Hippocampal formation (tissue), 2 donors: ENCODE measurements at places on chromosomes 7 and 10.

GRCh38 chr7:42091461-42092291 lies 145.3 kb downstream of the GLI3 start:
- DNase-seq: no peak

DNA sequence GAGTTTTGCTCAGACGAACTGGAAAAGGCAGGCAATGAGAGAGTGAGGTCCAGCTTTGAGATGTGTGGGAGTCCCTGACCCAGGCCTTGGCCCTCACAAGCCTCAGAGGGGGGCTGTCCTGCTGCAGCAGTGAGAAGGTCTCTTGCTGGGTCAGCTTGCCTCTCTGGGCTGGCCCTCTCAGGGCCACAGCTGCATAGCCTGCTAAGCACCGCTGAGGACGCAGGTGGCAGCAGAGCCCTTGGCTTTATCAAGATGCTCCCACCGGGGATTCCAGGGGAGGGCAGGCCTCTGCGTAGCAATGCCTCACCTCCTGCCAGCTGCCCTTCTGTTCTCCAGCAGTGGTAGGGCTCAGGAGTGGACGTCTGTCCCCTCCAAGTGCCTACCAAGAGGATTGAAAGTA lies 128.7 kb downstream of the COBL start:
- peak; percentile 47 for DNase-seq

DNA sequence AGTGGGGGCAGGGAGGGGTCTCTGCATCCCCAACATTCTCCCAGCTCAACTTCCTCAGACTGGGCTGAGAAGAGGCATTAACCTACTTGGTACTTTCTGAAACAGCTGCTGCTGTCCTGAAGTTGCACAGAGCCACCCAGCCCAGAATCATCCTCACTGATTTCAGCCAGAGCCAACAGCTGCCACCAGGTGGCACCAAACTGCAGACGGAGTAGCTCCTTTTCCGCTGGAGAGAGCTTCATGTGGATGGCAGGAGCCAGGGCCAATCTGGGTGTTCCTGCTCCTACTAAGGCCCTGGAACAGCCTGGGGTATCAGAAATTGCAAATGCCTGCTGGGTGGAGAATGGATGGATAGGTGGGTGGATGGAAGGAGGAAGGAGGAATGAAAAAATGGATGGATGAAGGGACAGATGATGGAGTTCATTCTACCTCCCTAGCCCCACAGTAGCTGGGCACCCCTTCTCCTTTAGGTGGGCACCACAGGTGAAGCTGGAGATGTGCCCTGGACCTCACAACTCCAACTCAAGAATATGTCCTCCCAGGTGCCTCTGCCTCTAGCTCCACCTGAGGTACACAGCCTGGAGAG lies 11.8 kb upstream of the DRGX start:
- DNase-seq: peak; percentile 57

DNA sequence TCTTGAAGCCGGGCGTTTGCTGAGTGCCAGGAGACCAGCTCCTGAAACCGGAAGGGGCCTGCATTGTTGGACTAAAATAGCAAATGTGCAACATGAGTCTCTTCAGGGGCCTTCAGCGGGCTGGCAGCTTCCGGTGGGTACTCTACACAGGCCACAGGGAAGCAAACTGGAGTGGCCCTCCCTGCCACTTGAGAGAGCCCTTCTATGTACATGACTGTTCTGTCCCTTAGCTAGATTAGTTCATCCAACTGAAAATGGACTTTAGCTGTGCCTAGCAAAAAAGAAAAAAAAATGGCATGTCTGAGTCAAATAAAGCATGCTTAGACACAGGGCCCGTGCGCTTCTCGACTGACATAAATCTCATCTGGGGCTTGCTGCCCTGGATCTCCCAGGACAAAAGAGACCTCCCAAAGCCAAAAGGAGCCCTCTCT lies 115.3 kb upstream of the TCF7L2 start:
- no peak for DNase-seq

DNA sequence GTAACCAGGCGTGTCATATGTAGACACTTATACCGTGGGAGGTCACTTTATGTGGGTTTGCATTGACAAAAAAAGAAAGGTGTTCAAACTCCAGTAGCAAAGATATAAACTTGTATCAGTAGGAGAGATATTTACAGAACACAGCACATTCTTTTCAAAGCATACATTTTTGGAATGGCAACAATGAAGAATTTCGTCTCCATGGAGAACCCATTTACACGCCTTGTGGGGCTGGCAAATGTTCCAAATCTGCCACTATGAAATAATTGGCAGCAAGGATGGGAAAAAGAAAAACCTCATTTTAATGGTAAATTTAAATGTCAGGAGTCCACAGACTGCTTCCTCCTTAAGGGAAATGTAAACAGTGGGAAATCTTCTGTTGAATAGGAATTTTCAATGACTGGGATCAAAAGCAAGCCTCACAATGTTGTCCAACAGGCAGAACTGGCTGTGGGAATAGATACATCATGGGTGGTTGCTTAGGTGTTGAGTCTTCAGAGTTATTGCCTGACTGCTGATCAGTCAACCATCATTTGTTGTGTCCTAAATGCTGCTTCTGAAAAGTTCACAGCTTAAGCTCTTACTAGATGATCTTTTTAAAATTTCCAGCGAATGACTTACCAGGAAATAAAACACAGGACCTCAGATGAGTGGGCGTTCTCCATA lies 256.6 kb upstream of the SEMA3C start:
- no peak for DNase-seq

DNA sequence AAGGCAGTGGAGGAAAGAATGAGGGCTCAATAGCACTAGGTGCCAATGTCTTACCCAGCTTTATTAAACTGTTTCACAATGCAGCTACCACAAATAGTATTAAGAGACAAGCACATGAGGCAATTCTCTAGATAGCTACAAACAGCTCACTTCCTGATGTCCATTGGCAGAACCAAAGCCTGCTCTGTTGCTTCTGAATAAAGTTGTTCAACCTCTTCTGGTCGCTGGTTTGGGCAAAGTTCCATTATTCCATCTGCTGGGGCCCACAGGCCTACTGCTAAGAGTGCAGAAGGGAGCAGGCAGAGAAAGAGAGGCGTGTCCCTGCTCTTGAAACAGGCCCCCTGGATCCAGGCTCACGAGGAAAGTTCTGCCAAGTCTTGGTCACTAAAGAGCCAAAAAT lies 173.9 kb downstream of the ZNF438 start:
- no peak for DNase-seq

DNA sequence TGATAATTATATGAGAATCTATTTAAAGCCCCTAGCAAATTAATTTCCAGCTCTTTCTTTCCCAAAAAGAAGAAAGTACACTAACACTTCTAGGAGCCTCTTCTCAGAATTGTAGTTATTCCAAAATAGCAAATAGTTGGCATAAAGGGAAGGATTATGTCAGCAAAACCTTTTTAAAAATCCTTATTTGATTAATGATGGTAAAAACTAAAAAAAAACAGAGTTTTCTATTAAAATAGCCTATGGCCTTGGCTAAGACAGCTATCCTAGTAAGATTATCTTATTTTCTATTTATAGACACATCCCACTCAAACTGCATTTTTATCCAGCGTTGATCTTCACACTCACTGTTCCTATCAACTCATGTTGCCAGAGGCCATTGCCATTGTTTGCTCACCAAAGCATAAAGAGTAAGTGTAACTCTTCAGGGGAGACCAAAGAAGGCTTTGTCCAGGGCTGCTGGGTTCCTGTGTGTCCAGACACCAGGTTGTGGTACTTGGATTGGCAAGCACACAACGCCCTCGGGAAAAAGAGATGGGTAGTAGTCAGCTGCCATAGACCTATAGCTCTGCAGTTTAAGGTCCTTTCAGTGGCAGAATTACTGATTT lies 31.5 kb downstream of the ACTA2 start:
- no peak for DNase-seq

- no peak for DNase-seq
Measured at GRCh38 chr10:131574707-131575430, 263.3 kb upstream of the TCERG1L start.

DNA sequence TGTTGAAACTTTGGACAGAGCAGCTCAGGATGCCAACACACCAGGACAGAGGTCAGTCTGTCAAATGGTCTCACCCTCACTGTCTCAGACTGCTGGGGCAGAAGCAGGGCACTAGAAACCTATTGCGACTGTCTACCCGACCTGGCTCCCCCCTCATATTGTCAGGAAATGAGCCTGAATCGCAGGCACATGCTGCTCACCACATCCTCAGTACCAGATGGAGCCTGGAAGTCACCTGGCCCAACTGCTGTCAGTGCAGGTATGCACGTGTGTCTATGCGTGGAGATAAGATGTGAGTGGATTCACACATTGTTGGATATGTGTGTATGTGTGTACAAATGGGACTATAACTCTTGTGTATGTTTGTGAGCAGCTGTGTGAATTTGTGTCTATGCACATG lies 3.2 kb upstream of the CDHR1 start:
- DNase-seq: no peak

GRCh38 chr10:110003524-110003885 lies 4.3 kb upstream of the ADD3 start:
- DNase-seq: peak; percentile 40
